ENCODE measurements at places on chromosomes 5 and 9.

DNA sequence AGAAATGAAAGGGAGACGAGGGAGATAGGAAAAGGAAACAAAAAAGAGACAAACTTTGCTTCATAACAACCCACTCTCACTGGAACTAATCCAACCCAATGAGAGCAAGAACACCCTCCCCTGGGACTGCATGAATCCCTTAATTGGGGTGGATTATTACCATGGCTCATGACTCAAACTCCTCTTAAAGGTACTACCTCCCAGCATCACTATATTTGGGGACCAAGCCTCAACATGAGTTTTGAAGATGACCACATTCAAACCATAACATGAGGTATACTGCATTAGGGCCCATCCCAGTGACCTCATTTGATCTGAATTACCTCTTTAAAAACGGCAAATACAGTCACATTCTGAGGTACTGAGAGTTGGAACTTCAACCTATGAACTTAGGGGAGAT, 8.0 kb downstream of the MTAP start:
- no peak for DNase-seq

DNA sequence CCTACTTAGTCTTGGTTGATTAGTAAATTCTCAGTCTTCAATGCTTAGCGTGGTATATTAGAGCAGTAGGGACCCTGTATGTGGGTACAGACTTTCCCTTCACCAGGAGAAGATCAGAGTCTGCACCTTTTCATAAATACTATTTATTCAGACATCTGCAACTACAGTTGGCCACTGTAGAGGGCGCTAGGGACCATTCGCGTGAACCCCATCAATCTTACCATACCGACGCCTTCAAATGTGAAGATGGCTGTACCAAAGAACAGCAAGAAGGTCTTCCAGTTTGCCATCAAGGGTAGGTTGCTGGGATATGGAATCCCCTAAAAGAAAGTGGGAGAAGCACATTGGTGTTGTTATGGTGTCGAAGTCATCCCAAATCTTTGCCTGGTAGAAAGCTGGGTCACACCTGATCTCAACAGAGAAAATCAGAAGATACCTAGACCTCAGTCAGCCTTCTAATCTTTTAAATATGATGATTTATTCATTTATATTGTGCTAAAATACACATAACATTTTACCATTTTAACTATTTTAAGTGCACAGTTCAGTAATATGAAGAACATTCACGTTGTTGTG, 19.1 kb downstream of the SLC36A3 start:
- no peak for DNase-seq

DNA sequence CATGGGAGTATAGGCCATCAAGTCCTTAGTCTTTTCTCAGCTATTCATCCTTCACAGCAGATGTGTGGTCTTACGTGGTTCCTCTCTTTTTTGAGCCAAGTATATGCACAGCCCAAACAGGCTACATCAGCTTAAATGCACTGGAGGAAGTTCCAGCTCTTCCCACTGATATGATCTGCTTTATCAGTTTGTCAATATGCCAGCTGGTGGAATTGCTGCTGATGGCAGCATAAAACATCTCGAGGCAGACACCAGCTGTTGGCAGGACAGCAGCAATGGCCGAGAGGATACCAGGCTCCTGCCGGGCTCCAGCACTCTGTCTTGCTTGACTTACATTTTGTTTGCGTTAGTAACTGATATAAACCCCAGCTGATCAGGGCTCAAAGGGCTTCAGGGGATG, 143.4 kb downstream of the TENT4A start:
- DNase-seq = no peak

DNA sequence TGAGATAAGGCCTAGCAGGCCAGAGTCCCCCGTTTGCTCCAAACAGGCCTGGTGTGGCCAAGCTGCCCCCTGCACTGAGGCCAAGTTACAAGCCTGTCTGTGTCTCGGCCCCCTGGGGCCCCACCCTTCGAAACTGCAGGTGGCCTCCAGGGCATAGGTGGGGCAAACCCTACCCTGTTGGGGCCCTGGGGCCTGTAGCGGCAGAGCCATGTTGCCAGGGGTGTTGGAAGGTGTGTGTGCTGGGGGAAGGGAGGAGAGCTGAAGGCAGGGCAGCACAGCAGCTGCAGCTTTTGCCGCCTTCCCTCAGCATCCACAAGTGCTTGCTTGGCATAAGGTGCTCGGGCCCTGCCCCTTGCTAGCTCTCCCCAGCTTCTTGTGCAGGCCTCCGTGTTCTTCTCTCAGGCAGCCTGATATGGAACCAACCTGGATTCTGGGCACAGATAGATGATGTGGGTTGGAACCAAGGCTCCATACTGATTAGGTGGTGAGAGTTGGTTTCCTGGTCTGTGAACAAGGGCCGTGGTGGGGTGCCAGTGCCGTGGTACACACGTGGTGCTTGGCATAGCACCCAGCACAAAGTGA, 12.7 kb downstream of the IRF1 start:
- DNase-seq = no peak

- DNase-seq = no peak
These were observed 5.7 kb downstream of the ZNF366 start for GRCh38 chr5:72501488-72501887.

DNA sequence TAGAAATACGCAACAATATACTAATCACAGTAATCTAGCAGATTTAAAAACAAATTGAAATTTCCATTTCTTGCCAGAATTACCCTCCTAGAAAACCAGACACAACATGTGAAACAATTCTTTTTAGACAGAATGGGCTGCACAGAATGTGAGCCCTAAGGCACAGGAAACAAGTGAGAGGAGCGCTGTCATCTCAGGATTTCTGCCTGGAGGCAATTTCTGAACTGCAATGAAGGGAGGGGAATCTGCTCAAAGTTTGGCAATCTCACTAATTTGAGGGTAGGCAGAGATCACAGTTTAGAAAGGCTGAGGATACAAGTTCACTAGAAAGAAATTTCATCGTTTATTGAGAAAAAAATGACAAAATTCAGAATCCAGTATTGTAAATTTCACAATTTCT, 70.3 kb downstream of the INIP start:
- DNase-seq = no peak

GRCh38 chr5:35133186-35133585, 85.4 kb upstream of the AGXT2 start:
- no peak for DNase-seq

Data from substantia nigra (tissue), 51 donors.